Left renal pelvis (tissue), 4 donors: ENCODE measurements at places on chromosomes 3 and 15. TPM values are rescaled to one million over a fixed set of nuclear protein-coding genes. Genes with fewer than 3 reads are reported as not detected.

FETUB gene
- polyA plus RNA-seq: 0.23 TPM

CHRNA7 gene
- 34.0 TPM for polyA plus RNA-seq

DNAJC17 gene
- polyA plus RNA-seq: 38.1 TPM

IGF1R gene
- polyA plus RNA-seq: 25.1 TPM

PATL2 gene
- polyA plus RNA-seq: 0.56 TPM
